B cell (primary cell): ENCODE measurements at places on chromosomes 1 and 21. TPM values are rescaled to one million over a fixed set of nuclear protein-coding genes. Genes with fewer than 3 reads are reported as not detected.

DNA sequence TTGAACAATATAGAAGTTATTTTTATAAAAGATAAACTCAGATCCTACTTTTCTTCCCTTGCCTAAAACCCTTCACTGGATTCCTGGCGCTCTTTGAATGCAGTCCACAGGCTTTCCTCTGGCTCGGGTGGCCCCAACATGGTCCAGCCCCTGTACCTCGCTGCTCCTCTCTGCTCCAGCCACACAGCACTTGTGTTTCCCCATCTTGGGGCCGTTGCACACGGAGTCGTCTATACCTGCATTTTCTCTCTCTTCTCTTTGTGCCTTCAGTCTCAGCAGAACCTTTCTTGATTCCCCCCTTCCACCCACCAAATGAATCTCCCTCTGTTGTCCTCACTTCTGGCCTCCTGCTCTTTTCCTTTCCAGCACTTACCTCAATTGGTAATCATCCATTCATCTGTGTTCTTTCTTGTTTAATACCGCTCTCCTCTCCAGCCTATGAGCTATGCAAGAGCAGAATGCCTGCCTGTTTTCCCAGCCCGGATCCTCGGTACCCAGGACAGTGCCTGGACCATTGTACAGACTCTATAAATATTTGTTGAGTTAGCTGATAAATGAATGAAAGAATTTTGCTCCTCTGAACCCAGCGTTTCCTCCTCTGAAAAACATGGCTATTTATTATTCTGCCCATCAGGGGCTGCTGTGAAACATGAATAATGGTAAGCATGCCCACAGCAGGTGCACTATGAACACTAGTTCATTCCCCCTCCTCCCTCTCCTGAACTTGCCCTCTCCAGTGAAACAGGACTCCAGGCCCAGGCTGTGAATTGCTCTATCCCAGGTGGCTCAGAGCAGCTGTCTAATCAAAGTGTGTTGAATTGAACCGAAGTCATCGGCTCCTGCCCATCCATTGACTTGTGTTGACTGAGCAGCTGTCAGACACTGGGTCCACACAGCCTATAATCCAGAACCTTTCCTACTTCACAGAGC, 266.9 kb downstream of the PTPRU start:
- no peaks in the 10 kb centered on the region for H3K36me3 ChIP-seq
- no peak overlapping the region for H3K27ac ChIP-seq
- H3K4me1 ChIP-seq: no peaks in the 10 kb centered on the region

GRCh38 chr1:67393737-67394136, 36.5 kb downstream of the SERBP1 start:
- H3K36me3 ChIP-seq: no peaks in the 10 kb centered on the region
- no peak for DNase-seq
- H3K27ac ChIP-seq: no peak overlapping the region

- no peak for DNase-seq
- H3K4me3 ChIP-seq: no peak overlapping the region
- H3K27me3 ChIP-seq: no peaks in the 10 kb centered on the region
- no peak overlapping the region for H3K27ac ChIP-seq
- no peaks in the 10 kb centered on the region for H3K36me3 ChIP-seq
- H3K4me1 ChIP-seq: no peaks in the 10 kb centered on the region
These were observed 34.9 kb upstream of the TSNAX start for GRCh38 chr1:231493421-231494185.

GRCh38 chr1:193143285-193143684, 21.5 kb downstream of the CDC73 start:
- H3K4me1 ChIP-seq: no peaks in the 10 kb centered on the region
- no peak overlapping the region for H3K27ac ChIP-seq
- DNase-seq: no peak
- H3K36me3 ChIP-seq: peaks cover 2% of the 10 kb centered on the region
- H3K4me3 ChIP-seq: no peak overlapping the region

- peak; percentile 10 for DNase-seq
- peak overlapping the region; percentile 93 for H3K4me3 ChIP-seq
- H3K27ac ChIP-seq: peak overlapping the region; percentile 99
- no peaks in the 10 kb centered on the region for H3K36me3 ChIP-seq
These were observed 1.2 kb downstream of the MIER1 start for GRCh38 chr1:66925944-66926343.

DNA sequence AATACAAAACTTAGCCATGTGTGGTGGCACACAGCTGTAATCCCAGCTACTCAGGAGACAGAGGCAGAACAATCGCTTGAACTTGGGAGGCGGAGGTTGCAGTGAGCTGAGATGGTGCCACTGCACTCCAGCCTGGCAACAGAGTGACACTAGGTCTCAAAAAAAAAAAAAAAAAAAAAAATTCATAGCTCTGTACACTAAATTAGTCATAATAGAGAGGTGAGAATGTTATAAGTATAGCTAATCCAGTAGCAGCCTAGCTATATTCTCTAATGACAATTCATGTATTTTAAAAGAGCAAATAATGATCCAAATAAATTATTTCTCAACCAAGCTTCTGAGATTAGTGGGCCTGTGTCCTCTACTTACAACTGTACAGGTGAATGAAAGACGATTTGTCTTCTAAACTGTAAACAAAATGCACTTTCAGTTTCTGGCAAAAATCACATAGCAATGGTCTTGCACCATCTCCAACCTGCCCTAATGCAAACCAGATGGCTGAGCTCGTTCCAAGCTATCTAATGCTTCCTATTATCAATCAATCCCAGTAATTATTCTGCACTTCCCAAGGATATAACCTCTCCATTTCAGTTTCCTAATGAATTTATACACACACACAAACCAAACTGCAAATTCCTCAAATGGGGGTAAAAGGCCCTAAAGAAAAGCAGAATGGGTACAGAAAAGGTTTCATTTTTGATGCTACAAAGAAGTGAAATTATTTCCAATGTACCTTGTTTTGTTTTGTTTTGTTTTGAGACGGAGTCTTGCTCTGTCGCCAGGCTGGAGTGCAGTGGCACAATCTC, 56.5 kb downstream of the GATAD2B start:
- peaks cover 3% of the 10 kb centered on the region for H3K36me3 ChIP-seq
- no peak overlapping the region for H3K4me3 ChIP-seq
- H3K27me3 ChIP-seq: no peaks in the 10 kb centered on the region
- no peak for DNase-seq
- H3K27ac ChIP-seq: peak overlapping the region; percentile 64

DNA sequence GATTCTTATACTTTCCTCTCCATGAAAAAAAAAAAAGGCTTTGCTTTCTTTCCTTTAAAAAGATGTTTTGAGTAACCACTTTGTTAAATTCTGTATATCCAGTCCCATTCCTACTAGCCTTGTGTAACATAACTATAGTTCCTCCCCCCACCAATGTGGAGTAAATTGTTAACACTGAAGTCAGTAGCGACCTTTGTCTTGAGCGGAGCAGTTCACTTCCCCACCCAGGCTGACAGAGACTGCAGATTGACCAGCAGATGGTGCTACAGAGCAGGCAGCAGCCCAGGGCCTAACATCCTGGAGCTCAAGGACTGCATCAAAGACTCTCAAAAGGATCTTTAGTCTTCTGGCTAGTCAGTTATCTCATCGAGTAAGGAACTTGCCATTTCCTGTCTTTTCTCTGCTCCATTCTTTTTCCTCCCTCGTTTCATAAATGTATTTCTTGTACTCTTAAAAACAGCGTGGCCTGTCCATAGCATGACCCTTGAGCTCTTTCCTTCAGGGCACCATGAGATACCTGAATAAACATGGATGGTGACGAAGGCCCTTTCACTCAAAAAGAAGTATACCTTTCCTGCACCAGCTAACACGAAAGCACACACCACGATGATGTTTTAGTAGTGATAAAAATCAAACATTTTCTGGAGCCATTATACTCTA, 503.5 kb upstream of the PKN2 start:
- H3K4me1 ChIP-seq: peaks cover 3% of the 10 kb centered on the region
- peak; percentile 81 for DNase-seq

- peaks cover 20% of the 10 kb centered on the region for H3K27me3 ChIP-seq
- H3K4me1 ChIP-seq: peaks cover 58% of the 10 kb centered on the region
- no peaks in the 10 kb centered on the region for H3K36me3 ChIP-seq
- peak; percentile 3 for DNase-seq
- H3K27ac ChIP-seq: no peak overlapping the region
- H3K4me3 ChIP-seq: no peak overlapping the region
These were observed 9.7 kb downstream of the KLHDC8A start for GRCh38 chr1:205346956-205347574.

- no peaks in the 10 kb centered on the region for H3K4me1 ChIP-seq
- H3K27me3 ChIP-seq: no peaks in the 10 kb centered on the region
- no peak overlapping the region for H3K27ac ChIP-seq
- DNase-seq: no peak
These were observed 228.3 kb downstream of the NCAM2 start for GRCh38 chr21:21226472-21226871.

DNA sequence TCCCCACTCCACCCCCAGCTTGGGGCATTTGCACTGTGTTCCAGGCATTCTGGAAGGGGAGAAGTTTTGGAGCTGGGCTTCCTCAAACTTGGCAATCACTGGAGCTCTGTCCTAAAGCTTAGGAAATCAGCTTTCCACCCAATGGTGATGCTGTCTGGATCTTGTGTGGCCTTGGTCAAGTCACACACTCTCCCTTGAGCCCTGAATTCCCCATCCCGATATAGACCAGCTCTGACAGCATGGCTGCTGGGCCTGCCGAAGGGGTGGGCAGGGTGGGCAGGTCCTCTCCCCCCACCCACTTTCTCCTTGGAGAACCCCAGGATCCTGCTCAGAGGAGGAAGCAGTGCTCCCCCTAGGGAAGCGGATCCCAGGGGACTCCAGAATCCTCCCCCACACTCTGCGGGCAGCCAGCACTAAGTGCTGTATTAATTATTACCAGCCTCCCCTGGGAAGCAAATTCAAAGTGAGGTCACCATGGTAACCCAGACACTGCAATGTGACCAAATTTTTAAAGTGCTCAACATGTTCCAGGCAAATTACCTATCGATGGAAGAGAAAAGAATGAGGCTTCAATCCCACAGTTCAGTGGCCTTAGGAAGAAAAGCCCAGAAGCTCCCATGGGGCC, 21.3 kb upstream of the LDLRAP1 start:
- no peaks in the 10 kb centered on the region for H3K27me3 ChIP-seq
- H3K4me1 ChIP-seq: no peaks in the 10 kb centered on the region
- H3K4me3 ChIP-seq: no peak overlapping the region
- no peak for DNase-seq

- no peak overlapping the region for H3K4me3 ChIP-seq
- no peaks in the 10 kb centered on the region for H3K4me1 ChIP-seq
- no peaks in the 10 kb centered on the region for H3K27me3 ChIP-seq
- no peaks in the 10 kb centered on the region for H3K36me3 ChIP-seq
- DNase-seq: no peak
These were observed 7.6 kb downstream of the CYP4X1 start for GRCh38 chr1:47031059-47031458.

- no peak for DNase-seq
- H3K4me1 ChIP-seq: no peaks in the 10 kb centered on the region
- no peaks in the 10 kb centered on the region for H3K36me3 ChIP-seq
- H3K27me3 ChIP-seq: no peaks in the 10 kb centered on the region
- H3K4me3 ChIP-seq: no peak overlapping the region
These were observed 205.5 kb upstream of the C1orf105 start for GRCh38 chr1:172215006-172215405.

DNA sequence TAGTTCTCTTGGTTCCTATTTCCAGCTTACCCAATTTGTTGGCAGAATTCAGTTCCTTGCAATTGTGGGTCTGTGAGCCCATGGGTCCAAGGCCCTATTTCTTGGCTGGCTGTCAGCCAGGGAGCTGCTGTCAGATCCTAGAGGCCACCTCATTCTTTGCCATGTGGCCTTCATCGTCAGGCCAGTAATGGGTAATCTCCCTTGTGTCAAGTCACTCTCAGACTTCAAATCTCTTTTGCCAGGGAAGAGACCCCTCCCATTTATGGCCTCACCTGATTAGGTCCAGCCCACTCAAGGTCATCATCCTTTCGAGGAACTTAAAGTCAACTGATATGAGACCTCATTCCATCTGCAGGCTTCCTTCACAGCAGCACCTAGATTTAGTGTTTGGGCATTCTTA, 17.9 kb downstream of the OBSCN start:
- no peaks in the 10 kb centered on the region for H3K27me3 ChIP-seq
- H3K36me3 ChIP-seq: peaks cover 6% of the 10 kb centered on the region
- H3K4me3 ChIP-seq: no peak overlapping the region
- no peak overlapping the region for H3K27ac ChIP-seq
- DNase-seq: no peak

DNA sequence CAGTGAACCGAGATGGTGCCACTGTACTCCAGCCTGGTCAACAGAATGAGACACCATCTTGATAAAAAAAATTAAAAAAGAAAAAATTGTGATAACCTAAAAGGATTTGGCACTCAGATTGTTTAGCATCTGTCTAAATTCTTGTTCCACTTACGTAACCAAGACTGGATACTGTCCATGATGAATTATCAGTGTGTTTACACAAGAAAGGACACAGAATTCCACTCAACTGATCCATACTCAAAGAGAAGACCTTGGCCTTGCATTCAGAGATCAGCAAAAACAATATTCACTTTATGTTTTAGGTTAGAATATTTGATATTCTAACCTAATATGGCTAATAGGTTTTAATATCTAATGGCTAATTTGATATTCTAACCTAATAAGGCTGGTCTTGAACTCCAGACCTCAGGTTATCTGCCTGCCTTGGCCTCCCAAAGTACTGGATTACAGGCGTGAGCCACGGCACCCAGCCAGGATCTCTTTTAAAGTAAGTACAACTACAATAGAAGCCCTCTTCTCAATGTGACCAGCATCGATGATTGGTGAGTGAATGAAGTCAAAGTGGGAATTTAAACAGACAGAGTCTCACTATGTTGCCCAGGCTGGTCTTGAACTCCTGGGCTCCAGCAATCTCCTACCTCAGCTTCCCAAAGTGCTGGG, 43.1 kb upstream of the COX20 start:
- H3K36me3 ChIP-seq: no peaks in the 10 kb centered on the region
- no peak for DNase-seq
- no peak overlapping the region for H3K4me3 ChIP-seq
- no peaks in the 10 kb centered on the region for H3K27me3 ChIP-seq
- peaks cover 5% of the 10 kb centered on the region for H3K4me1 ChIP-seq
- no peak overlapping the region for H3K27ac ChIP-seq

- no peak overlapping the region for H3K4me3 ChIP-seq
- no peaks in the 10 kb centered on the region for H3K27me3 ChIP-seq
- no peak for DNase-seq
- H3K36me3 ChIP-seq: no peaks in the 10 kb centered on the region
- peaks cover 16% of the 10 kb centered on the region for H3K4me1 ChIP-seq
These were observed 13.3 kb downstream of the SCNN1D start for GRCh38 chr1:1293263-1294249.

- H3K27ac ChIP-seq: no peak overlapping the region
- DNase-seq: no peak
- no peaks in the 10 kb centered on the region for H3K36me3 ChIP-seq
- H3K4me1 ChIP-seq: no peaks in the 10 kb centered on the region
These were observed 1031.6 kb downstream of the KCNT2 start for GRCh38 chr1:195576641-195577040.

- no peak for DNase-seq
- H3K36me3 ChIP-seq: peaks cover 89% of the 10 kb centered on the region
- H3K4me1 ChIP-seq: no peaks in the 10 kb centered on the region
- no peaks in the 10 kb centered on the region for H3K27me3 ChIP-seq
- no peak overlapping the region for H3K27ac ChIP-seq
These were observed 30.1 kb downstream of the MEF2D start for GRCh38 chr1:156470473-156470872.

FALEC gene
- 1.1 and 3.7 TPM in 2 replicates for polyA plus RNA-seq

PLA2G5 gene
- not detected in 2 replicates for polyA plus RNA-seq

AMY1B gene
- 0.16 TPM in 1 of 2 replicates, not detected in the other for polyA plus RNA-seq

IGSF3 gene
- polyA plus RNA-seq: not detected in 2 replicates

ARHGEF19 gene
- 15.3 and 20.9 TPM in 2 replicates for polyA plus RNA-seq

INAVA gene
- 0.06 and 0.07 TPM in 2 replicates for polyA plus RNA-seq

ANGPTL1 gene
- not detected in 2 replicates for polyA plus RNA-seq

FAM167B gene
- 1.1 and 1.8 TPM in 2 replicates for polyA plus RNA-seq

SLC44A5 gene
- polyA plus RNA-seq: 0.12 and 4.2 TPM in 2 replicates

FMO2 gene
- polyA plus RNA-seq: not detected in 2 replicates
